ENCODE measurements at places on chromosomes 4 and X. TPM values are rescaled to one million over a fixed set of nuclear protein-coding genes. Genes with fewer than 3 reads are reported as not detected.

Gene RADX
- total RNA-seq, result 0.09 TPM

Gene FREM3
- not detected for total RNA-seq

GRCh38 chr4:20641976-20642375 is 58.3 kb upstream of the PACRGL start:
- no peak overlapping the region for H3K27ac ChIP-seq
- no peaks in the 10 kb centered on the region for H3K36me3 ChIP-seq
- H3K4me3 ChIP-seq, result no peak overlapping the region
- no peaks in the 10 kb centered on the region for H3K4me1 ChIP-seq

GRCh38 chr4:102321260-102321995 is 23.9 kb downstream of the SLC39A8 start:
- H3K4me3 ChIP-seq, result no peak overlapping the region
- H3K27ac ChIP-seq, result no peak overlapping the region
- no peaks in the 10 kb centered on the region for H3K27me3 ChIP-seq
- DNase-seq, result no peak
- no peaks in the 10 kb centered on the region for H3K36me3 ChIP-seq
- no peaks in the 10 kb centered on the region for H3K4me1 ChIP-seq

DNA sequence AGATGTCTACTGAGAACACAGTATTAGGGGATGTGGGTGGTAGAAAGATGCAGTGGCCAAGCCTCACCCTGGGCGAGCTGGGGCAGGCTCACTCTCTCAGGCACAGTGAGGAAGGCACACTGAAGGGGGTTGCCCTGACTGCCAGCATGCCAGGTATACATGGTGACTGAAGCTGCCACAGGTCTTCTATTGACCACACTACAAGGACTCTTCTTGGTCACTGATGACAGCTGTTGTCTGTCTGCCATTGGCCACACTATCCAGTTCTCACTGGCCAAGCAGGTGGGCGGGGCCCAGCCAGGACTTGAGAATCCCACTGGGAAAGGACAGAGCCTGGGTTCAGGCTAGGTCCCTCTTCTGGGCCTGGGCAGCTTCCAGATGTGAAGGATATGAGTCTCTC is 39.7 kb upstream of the TBC1D14 start:
- no peaks in the 10 kb centered on the region for H3K27me3 ChIP-seq
- H3K36me3 ChIP-seq, result peaks cover 72% of the 10 kb centered on the region
- no peaks in the 10 kb centered on the region for H3K4me1 ChIP-seq
- H3K4me3 ChIP-seq, result no peak overlapping the region
- H3K27ac ChIP-seq, result no peak overlapping the region
